Left lung (tissue), 14 donors: ENCODE measurements at places on chromosomes 12 and 14.

GRCh38 chr12:91811481-91812287 is 334.0 kb downstream of the BTG1 start:
- H3K4me1 ChIP-seq, result no peaks in the 10 kb centered on the region
- H3K27ac ChIP-seq, result no peak overlapping the region
- peak; percentile 57 for DNase-seq
- no peaks in the 10 kb centered on the region for H3K27me3 ChIP-seq
- no peak overlapping the region for H3K4me3 ChIP-seq

DNA sequence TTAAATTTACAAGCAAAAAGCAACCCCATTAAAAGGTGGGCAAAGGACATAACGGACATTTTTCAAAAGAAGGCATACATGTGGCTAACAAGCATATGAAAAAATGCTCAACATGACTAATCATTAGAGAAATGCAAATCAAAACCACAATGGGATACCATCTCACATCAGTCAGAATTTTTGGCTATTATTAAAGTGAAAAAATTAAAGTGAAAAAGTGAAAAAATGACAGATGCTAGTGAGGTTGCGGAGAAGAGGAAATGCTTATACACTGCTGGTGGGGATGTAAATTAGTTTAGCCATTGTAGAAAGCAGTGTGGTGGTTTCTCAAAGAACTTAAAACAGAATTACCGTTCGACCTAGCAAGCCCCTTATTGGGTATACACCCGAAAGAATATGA is 7.9 kb downstream of the OTOGL start:
- no peak overlapping the region for H3K27ac ChIP-seq
- H3K4me3 ChIP-seq, result no peak overlapping the region
- no peaks in the 10 kb centered on the region for H3K27me3 ChIP-seq
- no peak for DNase-seq
- H3K36me3 ChIP-seq, result no peaks in the 10 kb centered on the region

GRCh38 chr12:20436316-20436715 is 68.0 kb downstream of the PDE3A start:
- no peaks in the 10 kb centered on the region for H3K27me3 ChIP-seq
- no peaks in the 10 kb centered on the region for H3K4me1 ChIP-seq
- H3K36me3 ChIP-seq, result no peaks in the 10 kb centered on the region
- no peak overlapping the region for H3K27ac ChIP-seq

GRCh38 chr14:31078766-31079165 is 52.6 kb upstream of the STRN3 start:
- H3K4me3 ChIP-seq, result no peak overlapping the region
- H3K4me1 ChIP-seq, result no peaks in the 10 kb centered on the region
- no peak for DNase-seq

DNA sequence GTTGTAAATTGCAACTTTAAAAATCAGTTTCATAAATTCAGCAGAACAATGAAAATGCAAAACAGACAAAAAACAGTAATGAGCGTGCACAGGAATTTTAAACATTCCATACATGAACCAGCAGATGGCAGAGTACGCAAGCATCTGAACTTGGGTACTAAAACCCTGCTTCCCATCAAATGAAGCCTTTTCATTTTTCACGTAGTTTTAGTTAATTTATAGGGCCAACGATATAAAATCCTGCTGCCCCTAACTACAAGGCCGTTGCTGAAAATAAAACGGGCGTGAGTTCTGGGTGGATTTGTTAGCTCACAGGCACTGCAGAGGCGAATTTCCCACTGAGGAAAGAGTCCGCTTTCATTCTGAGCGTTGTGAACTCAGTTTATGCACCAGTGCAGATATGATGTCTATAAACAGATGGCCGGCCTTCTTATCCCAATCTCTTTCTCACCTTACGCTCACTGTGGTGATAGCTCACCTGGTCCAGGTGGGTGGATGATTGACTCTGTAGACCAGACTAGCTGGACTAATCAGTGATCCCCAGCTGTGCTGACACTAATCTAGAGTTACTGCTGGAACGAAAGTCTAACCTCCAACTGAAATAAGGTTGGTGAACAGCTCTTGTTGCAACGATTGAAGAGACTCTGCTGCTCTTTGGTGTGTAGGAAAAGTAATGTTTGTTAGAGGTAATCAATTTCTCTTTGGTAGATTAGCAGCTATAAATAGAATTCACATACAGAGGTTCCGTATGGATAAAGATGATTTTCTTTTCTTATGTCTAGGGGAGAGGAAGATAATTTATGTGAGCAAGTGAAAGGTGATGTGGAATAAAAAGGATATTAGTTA is 89.2 kb downstream of the PDZRN4 start:
- no peaks in the 10 kb centered on the region for H3K4me1 ChIP-seq
- H3K36me3 ChIP-seq, result no peaks in the 10 kb centered on the region
- no peak overlapping the region for H3K4me3 ChIP-seq
- no peaks in the 10 kb centered on the region for H3K27me3 ChIP-seq

DNA sequence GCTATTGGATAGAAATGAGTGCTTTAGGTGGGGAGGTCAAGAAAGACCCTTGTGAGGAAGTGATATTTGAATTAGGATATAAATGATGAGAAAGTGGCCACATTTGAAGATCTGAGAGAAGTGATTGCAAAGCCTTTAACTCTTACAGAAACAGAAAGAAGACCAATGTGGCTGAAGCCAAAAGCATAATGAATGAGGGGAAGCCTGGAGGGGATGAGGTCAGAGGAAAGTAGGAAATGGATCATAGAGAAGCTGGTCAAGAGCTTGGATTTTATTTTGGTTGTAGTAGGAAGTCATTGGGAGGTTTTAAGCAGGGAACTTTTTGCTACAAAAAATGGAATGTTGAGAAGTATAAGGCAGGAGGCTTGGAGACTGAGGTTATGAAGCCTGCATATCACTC is 3.5 kb upstream of the GYS2 start:
- H3K4me1 ChIP-seq, result no peaks in the 10 kb centered on the region
- H3K4me3 ChIP-seq, result no peak overlapping the region
- no peak overlapping the region for H3K27ac ChIP-seq
- no peak for DNase-seq
- no peaks in the 10 kb centered on the region for H3K27me3 ChIP-seq
- H3K36me3 ChIP-seq, result no peaks in the 10 kb centered on the region

DNA sequence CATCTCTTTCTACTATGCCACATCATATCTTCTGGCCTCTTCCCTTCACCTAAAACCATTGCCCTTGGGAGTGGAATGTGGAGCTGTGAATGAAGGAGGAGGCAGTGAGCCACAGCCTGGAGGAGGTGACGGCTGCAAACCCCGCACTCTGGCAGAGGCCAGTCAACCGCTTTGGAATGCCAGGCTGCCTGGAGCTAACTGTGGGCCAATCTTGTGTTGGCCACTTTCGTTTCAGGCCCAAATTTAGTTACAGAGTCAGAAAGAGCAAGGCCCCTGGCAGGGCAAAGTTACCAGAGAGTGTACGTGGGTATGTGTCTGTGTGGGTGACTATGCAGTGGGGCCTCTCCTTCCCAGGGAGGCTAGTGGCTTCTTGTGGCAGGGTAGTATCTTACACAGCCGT is 40.1 kb downstream of the CACNA1C start:
- no peaks in the 10 kb centered on the region for H3K27me3 ChIP-seq
- no peak overlapping the region for H3K4me3 ChIP-seq
- H3K36me3 ChIP-seq, result no peaks in the 10 kb centered on the region

DNA sequence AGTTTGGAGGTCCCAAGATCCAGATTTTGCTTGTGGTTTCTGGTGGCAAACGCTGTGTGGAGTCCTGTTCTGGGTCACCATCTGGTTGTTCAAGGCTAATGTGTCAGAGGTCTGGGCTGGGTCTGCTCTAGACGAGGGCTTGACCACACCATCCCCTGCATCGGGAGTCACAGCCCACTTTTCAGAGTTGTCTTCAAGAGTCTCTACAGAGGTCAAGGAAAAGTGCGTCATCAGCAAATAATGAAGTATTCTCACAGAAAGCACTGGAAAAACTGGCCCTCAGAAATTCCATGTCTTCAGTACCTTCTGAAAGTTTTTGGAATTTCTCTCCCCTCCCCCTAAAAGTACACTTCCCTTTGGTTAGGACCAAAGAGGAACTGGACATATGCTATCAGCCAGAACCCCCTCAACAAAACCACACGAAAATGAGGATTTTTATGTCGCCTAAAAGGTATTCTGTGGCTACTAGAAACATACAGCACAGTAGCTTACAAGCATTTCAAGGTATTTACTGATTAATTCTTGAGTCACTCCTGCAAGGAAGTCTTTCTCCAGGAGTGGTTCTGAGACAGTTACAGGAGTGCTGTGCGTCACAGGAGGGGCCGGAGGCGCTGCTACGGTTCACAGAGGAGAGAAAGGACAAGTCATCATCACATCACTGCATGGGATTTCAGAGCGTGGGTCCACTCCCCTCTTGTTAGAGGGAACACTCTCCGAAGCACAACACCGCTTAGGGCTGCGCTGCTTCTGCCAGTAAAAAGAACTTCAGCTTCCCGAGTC is 35.4 kb downstream of the RAD52 start:
- peaks cover 5% of the 10 kb centered on the region for H3K36me3 ChIP-seq
- H3K4me1 ChIP-seq, result no peaks in the 10 kb centered on the region
- H3K27ac ChIP-seq, result no peak overlapping the region
- no peaks in the 10 kb centered on the region for H3K27me3 ChIP-seq
- no peak for DNase-seq

DNA sequence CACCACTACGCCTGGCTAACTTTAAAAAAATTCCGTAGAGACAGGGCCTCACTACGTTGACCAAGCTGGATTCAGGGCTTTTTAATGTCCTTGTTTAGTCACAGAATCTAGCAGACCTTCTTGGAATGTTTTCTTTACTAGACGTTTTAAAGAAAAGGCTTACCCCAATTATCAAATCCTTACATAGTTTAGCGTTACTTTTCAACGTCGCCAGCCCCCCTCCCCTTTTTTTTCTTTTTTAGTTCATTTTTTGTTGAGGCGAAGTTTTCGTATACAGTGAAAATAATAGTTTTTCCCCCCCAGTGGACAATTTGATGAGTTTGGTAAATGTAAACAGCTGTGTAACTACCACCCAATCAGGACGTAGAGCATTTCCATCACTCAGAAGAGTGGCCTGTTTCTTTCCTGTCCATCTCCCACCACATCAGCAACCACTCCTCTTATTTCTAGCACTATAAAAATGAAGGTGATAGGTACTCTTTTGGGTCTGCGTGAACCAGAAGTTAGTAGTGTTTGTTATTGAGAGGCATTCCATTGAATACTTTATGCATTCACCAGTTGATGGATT is 753 bp upstream of the DLGAP5 start:
- H3K36me3 ChIP-seq, result no peaks in the 10 kb centered on the region
- no peak for DNase-seq
- peaks cover 17% of the 10 kb centered on the region for H3K4me1 ChIP-seq
- no peak overlapping the region for H3K27ac ChIP-seq
- peak overlapping the region; percentile 57 for H3K4me3 ChIP-seq

- peaks cover 2% of the 10 kb centered on the region for H3K4me1 ChIP-seq
- no peak overlapping the region for H3K27ac ChIP-seq
- no peak overlapping the region for H3K4me3 ChIP-seq
- no peak for DNase-seq
- no peaks in the 10 kb centered on the region for H3K27me3 ChIP-seq
Measured at GRCh38 chr14:76472199-76472723, 96.3 kb downstream of the ESRRB start.

- H3K27me3 ChIP-seq, result no peaks in the 10 kb centered on the region
- H3K27ac ChIP-seq, result no peak overlapping the region
- H3K4me3 ChIP-seq, result no peak overlapping the region
- no peak for DNase-seq
- peaks cover 28% of the 10 kb centered on the region for H3K36me3 ChIP-seq
Measured at GRCh38 chr14:105138021-105138541, 30.5 kb downstream of the JAG2 start.

- H3K27ac ChIP-seq, result peak overlapping the region; percentile 73
- H3K36me3 ChIP-seq, result no peaks in the 10 kb centered on the region
- DNase-seq, result no peak
- H3K4me1 ChIP-seq, result peaks cover 22% of the 10 kb centered on the region
Measured at GRCh38 chr14:88043529-88044443, 38.9 kb downstream of the GPR65 start.

DNA sequence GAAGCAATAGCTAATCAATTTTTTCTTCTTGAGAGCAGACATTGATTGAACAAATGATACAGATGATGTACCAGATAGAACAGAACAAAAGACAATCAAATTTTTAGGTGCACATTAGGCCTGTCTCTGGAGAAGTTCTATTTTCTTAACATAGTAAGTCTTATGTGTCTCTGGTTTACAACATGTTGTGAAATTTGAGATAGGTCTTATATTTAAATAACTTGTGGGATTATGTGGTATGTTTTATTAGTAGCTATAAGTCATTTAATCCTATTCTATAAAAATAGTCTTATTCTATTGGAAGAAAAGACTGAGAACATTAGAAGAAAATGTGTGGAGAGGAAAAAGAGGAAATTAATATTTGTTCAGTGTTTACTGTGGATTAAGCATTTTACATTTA is 358.0 kb downstream of the ATP23 start:
- no peaks in the 10 kb centered on the region for H3K27me3 ChIP-seq
- H3K4me1 ChIP-seq, result no peaks in the 10 kb centered on the region
- H3K36me3 ChIP-seq, result no peaks in the 10 kb centered on the region

- H3K27ac ChIP-seq, result peak overlapping the region; percentile 51
- DNase-seq, result no peak
- H3K4me3 ChIP-seq, result no peak overlapping the region
- H3K36me3 ChIP-seq, result no peaks in the 10 kb centered on the region
Measured at GRCh38 chr14:92704036-92704804, 44.2 kb downstream of the LGMN start.

- no peaks in the 10 kb centered on the region for H3K36me3 ChIP-seq
- no peaks in the 10 kb centered on the region for H3K27me3 ChIP-seq
- H3K4me3 ChIP-seq, result no peak overlapping the region
- no peak for DNase-seq
Measured at GRCh38 chr12:102497743-102498142, 17.4 kb upstream of the IGF1 start.

DNA sequence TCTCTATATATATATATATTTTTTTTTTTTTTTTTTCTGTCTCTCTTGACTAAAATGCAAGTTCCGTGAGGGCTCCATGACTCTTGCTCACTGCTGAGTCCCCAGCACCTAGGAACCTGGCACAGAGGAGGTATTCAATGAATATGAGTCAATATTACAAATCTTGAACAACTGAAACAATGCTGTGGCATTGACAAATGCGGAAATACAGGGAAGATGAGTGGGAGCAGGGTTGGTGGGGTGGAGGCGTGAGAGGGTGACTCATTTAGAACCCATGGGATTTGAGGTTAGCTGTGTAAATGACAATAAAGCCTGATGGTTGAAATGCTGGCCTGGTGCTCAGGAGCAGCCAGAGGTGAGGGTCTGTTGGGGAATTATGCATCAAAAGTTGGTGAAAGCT is 121.7 kb upstream of the FUT8 start:
- no peak for DNase-seq
- no peak overlapping the region for H3K27ac ChIP-seq
- H3K4me1 ChIP-seq, result no peaks in the 10 kb centered on the region
- no peaks in the 10 kb centered on the region for H3K27me3 ChIP-seq
- no peaks in the 10 kb centered on the region for H3K36me3 ChIP-seq
- H3K4me3 ChIP-seq, result no peak overlapping the region
